Astrocyte (in vitro differentiated cells and primary cell): ENCODE measurements at places on chromosomes 11 and 22.

DNA sequence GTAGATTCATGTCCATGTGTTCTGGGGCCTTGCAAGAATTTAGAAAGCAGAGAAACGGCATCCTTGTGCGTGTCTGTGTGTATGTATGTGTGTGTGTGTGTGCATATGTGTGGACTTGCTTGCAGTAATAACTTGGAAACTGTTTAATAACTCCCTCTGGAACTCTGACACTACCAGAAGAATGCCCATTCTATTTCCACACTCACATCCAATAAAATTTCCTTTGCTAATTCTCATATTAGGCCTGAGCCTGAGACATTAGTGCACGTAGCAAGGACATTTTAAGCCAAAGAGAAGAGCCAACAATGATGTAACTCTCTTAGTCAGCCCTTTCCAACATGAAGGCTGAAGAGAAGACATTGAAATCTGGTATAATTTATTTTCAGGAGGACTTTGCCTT, 3.2 kb downstream of the OR4D6 start:
- no peaks in the 10 kb centered on the region for H3K4me1 ChIP-seq
- H3K36me3 ChIP-seq, result no peaks in the 10 kb centered on the region
- no peaks in the 10 kb centered on the region for H3K27me3 ChIP-seq
- H3K27ac ChIP-seq, result no peak overlapping the region
- no peak overlapping the region for H3K4me3 ChIP-seq
- DNase-seq, result no peak

- DNase-seq, result peak; percentile 18
- peaks cover 17% of the 10 kb centered on the region for H3K4me1 ChIP-seq
- H3K4me3 ChIP-seq, result no peak overlapping the region
- no peak overlapping the region for H3K27ac ChIP-seq
- no peaks in the 10 kb centered on the region for H3K36me3 ChIP-seq
- peaks cover 5% of the 10 kb centered on the region for H3K27me3 ChIP-seq
Observed at GRCh38 chr11:59710136-59710847, 3.4 kb downstream of the OR10V1 start.

DNA sequence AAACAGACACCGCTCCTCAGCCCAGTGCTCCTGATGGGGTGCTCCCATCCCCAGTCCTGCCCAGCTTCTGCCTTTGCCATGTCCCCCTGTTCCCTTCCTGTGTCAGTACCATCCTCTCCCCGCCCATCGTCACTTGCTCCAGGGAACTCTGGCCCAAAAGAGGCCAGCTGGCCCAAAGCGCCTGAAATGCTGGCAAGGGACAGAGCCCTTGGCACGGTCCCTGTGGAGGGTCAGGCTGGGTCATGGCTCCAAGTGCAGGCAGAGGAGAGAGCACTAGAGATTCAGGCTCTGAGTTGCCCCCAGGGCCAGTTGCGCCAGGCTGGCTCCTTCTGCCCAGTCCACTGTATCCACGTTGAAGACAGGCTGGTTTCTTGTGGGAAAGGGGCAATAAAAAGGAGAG, 8.4 kb upstream of the HDHD5 start:
- H3K27me3 ChIP-seq, result no peaks in the 10 kb centered on the region
- H3K36me3 ChIP-seq, result no peaks in the 10 kb centered on the region
- no peak overlapping the region for H3K4me3 ChIP-seq
- peaks cover 3% of the 10 kb centered on the region for H3K4me1 ChIP-seq
- no peak for DNase-seq
- H3K27ac ChIP-seq, result no peak overlapping the region

GRCh38 chr11:11476499-11476898, 123.4 kb upstream of the CSNK2A3 start:
- H3K36me3 ChIP-seq, result no peaks in the 10 kb centered on the region
- no peak overlapping the region for H3K4me3 ChIP-seq
- no peak overlapping the region for H3K27ac ChIP-seq
- peaks cover 4% of the 10 kb centered on the region for H3K27me3 ChIP-seq

DNA sequence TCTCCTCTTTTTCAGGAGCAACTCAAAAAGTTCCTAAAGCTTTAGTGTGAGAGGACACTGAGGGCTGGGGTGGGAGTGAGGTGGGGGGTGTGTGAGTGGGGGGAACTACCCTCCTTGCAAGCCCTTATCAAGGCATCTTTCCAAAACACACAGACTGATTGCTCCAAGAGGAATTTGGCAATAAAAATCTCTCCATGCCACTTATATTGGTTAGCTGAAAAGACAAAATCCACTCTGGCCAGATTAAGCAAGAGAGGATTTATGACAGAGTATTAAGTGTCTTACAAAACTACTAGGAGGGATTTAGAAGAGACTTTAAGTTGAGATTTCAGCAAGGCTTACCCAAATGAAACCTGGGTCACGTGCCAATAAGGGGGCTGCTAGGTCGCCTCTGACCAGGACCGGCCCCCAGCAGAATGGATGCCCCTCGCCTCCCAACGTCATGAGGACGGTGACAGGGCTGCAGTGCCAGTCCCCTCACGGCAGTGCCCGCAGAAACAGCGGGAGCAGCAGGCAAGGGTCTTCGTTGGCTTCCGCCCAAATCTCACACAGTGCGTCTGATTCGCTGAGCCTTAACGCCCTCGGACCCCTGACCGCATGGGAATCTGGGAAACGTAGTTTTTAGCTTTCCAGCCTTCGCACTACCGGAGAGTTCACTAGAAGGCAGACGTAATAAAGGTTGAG, 22.1 kb upstream of the CTR9 start:
- no peaks in the 10 kb centered on the region for H3K36me3 ChIP-seq
- H3K27me3 ChIP-seq, result no peaks in the 10 kb centered on the region
- no peak for DNase-seq
- peaks cover 11% of the 10 kb centered on the region for H3K4me1 ChIP-seq
- H3K27ac ChIP-seq, result no peak overlapping the region

GRCh38 chr11:49221112-49221511, 12.7 kb upstream of the FOLH1 start:
- no peaks in the 10 kb centered on the region for H3K4me1 ChIP-seq
- no peaks in the 10 kb centered on the region for H3K36me3 ChIP-seq
- no peaks in the 10 kb centered on the region for H3K27me3 ChIP-seq
- H3K27ac ChIP-seq, result no peak overlapping the region
- no peak for DNase-seq
- H3K4me3 ChIP-seq, result no peak overlapping the region

- no peak overlapping the region for H3K4me3 ChIP-seq
- peaks cover 53% of the 10 kb centered on the region for H3K27me3 ChIP-seq
- DNase-seq, result no peak
Observed at GRCh38 chr11:134278356-134278755, 2.2 kb downstream of the GLB1L3 start.

DNA sequence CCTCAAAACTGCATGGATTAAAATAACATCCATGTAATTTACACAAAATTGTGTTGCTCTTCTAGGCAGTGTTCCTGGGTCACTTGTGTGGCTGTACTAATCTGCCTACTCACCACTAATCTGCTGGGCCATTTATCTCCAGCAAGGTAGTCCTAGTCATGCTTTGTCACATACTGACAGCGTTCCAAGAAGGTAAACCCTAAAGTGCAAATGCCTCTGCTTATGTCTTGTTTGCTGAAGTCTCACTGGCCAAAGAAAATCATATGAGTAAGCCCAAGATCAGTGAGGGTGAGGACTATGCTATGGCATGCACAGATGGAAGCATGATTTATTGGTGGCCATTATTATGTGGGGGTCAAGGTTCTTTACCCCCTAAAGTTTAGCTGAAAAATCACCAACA, 630.2 kb upstream of the LUZP2 start:
- no peaks in the 10 kb centered on the region for H3K4me1 ChIP-seq
- no peak overlapping the region for H3K27ac ChIP-seq
- H3K27me3 ChIP-seq, result no peaks in the 10 kb centered on the region
- peak; percentile 36 for DNase-seq
- H3K4me3 ChIP-seq, result no peak overlapping the region

- no peak overlapping the region for H3K4me3 ChIP-seq
- H3K27ac ChIP-seq, result no peak overlapping the region
- no peaks in the 10 kb centered on the region for H3K27me3 ChIP-seq
- no peaks in the 10 kb centered on the region for H3K36me3 ChIP-seq
- DNase-seq, result peak; percentile 79
- peaks cover 15% of the 10 kb centered on the region for H3K4me1 ChIP-seq
Observed at GRCh38 chr11:110759972-110760381, 47.7 kb upstream of the ARHGAP20 start.

GRCh38 chr11:6326303-6326702, 6.0 kb upstream of the CAVIN3 start:
- H3K4me1 ChIP-seq, result peaks cover 9% of the 10 kb centered on the region
- H3K27ac ChIP-seq, result no peak overlapping the region
- no peak for DNase-seq
- no peaks in the 10 kb centered on the region for H3K36me3 ChIP-seq

DNA sequence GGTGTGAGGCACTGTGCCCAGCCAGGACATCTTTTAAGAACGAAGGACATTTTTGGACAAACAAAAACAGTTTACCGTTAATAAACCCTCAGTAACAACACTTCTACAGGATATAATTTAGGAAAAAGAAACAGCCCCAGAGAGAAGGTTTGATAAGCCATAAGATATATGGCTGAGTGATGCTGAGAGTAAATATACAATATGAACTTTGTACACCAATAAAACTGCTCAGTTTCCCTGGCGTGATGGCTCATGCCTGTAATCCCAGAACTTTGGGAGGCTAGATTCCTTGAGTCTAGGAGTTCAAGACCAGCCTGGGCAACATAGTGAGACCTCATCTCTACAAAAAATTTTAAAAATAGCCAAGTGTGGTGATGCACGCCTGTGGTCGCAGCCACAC, 11.9 kb upstream of the BBS1 start:
- H3K4me1 ChIP-seq, result no peaks in the 10 kb centered on the region
- no peak for DNase-seq
- no peak overlapping the region for H3K4me3 ChIP-seq
- H3K27ac ChIP-seq, result no peak overlapping the region

GRCh38 chr11:15901790-15902189, 454.6 kb downstream of the SOX6 start:
- no peaks in the 10 kb centered on the region for H3K36me3 ChIP-seq
- no peak for DNase-seq
- no peak overlapping the region for H3K27ac ChIP-seq
- H3K4me1 ChIP-seq, result peaks cover 9% of the 10 kb centered on the region
- H3K27me3 ChIP-seq, result no peaks in the 10 kb centered on the region
- no peak overlapping the region for H3K4me3 ChIP-seq

- H3K4me1 ChIP-seq, result peaks cover 4% of the 10 kb centered on the region
- no peak overlapping the region for H3K4me3 ChIP-seq
- H3K27me3 ChIP-seq, result peaks cover 3% of the 10 kb centered on the region
- H3K36me3 ChIP-seq, result no peaks in the 10 kb centered on the region
- no peak overlapping the region for H3K27ac ChIP-seq
- no peak for DNase-seq
Observed at GRCh38 chr11:443542-444199, 1.9 kb upstream of the ANO9 start.

DNA sequence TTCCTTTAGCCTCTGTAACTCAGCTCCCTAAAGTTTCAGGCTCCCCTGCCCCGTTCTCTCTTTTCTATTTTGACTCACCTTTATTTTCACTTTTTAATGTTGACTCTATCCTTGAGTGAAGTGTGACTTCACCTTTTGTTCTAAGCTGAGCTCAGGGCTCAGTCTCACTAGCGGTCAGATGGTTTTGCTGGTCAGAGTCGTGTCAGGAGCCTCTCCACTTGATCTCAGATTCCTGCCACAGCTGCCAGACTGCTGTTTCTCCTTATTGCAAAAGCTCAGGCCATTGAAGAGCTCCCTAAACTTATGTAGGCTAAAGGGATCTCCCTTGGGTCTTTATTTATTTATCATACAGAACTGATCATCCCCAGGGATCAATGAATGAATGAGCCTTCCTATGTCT, 13.7 kb upstream of the POU2AF2 start:
- H3K27ac ChIP-seq, result no peak overlapping the region
- no peak for DNase-seq
- H3K4me1 ChIP-seq, result no peaks in the 10 kb centered on the region

- H3K27me3 ChIP-seq, result no peaks in the 10 kb centered on the region
- no peak for DNase-seq
- no peaks in the 10 kb centered on the region for H3K36me3 ChIP-seq
- H3K4me1 ChIP-seq, result no peaks in the 10 kb centered on the region
- no peak overlapping the region for H3K27ac ChIP-seq
Observed at GRCh38 chr11:46574656-46575055, 19.2 kb downstream of the AMBRA1 start.

DNA sequence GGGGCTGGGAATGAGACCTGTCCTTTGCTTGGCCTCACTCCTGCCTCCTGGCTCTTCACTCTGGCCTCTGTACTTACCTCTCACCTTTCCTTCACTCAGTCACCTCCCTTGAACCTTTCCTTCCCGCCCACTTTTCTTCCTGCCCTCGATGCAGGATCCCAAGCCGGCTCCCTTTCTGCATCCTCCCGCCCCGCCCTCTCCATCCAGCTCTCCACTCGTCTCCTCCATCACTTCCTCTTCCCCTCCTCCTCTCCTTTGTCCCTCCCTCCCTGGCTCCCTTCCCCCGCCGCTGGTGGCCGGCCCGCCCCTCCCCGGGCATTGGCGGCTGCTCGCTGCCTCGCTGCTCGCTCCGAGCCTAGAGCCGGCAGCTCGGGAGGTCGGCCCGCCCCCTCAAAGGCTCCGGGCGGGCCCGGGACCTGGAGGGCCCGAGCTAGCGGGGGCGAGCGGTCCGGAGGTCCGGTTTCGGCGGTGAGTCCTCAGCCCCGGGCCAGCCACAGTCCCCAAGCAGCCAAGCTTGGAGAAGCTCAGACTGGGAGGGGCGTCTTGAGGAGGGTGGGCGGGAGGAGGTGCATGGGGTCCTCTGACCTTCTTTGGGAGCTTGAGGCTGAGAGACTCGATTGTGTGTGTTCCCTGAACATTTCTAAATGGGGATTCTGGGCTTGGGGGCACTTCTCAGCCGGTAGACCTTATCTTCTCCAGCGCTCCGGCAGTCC, 13.8 kb downstream of the PHLDB1 start:
- H3K36me3 ChIP-seq, result peaks cover 19% of the 10 kb centered on the region
- DNase-seq, result peak; percentile 82
- peaks cover 65% of the 10 kb centered on the region for H3K4me1 ChIP-seq
- peak overlapping the region; percentile 83 for H3K4me3 ChIP-seq

GRCh38 chr11:17764446-17765218, 30.1 kb downstream of the KCNC1 start:
- no peak overlapping the region for H3K4me3 ChIP-seq
- no peak overlapping the region for H3K27ac ChIP-seq
- no peak for DNase-seq
- no peaks in the 10 kb centered on the region for H3K27me3 ChIP-seq

- H3K4me1 ChIP-seq, result no peaks in the 10 kb centered on the region
- no peaks in the 10 kb centered on the region for H3K27me3 ChIP-seq
- no peak overlapping the region for H3K4me3 ChIP-seq
- no peak for DNase-seq
- H3K36me3 ChIP-seq, result no peaks in the 10 kb centered on the region
Observed at GRCh38 chr11:32847511-32847910, 17.8 kb downstream of the PRRG4 start.

DNA sequence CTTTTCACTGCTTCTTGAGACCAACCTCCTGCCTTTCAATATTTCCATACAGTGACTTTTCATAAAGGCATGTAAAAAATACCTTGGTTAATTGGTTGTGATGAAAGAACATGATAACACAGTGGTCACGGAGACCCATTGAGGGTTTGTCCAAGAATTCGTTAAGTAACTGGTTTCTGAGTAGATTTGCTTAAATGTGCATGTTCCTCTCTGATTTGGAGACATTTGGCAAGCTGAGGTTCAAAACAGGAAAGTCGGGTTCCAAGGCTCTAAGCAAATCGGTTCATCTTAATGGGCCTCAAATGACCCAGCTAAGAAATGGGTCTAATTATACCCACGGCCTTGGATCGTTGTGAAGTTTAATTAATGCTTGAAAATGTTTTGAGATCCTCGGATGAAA, 36.9 kb upstream of the CCND1 start:
- no peaks in the 10 kb centered on the region for H3K36me3 ChIP-seq
- no peak overlapping the region for H3K4me3 ChIP-seq
- H3K27ac ChIP-seq, result no peak overlapping the region
- H3K4me1 ChIP-seq, result peaks cover 5% of the 10 kb centered on the region
- peaks cover 2% of the 10 kb centered on the region for H3K27me3 ChIP-seq

- peaks cover 5% of the 10 kb centered on the region for H3K4me1 ChIP-seq
- H3K27ac ChIP-seq, result peak overlapping the region; percentile 89
- peak overlapping the region; percentile 98 for H3K4me3 ChIP-seq
- peak; percentile 0 for DNase-seq
- peaks cover 2% of the 10 kb centered on the region for H3K36me3 ChIP-seq
Observed at GRCh38 chr11:43644621-43645299, 35.8 kb upstream of the HSD17B12 start.
